ENCODE measurements at places on chromosomes 1 and 21.
A peak's percentile ranks its signal among the peaks of the same experiment; 100 is the strongest.

- DNase-seq = peak; percentile 4
Observed at GRCh38 chr1:246930830-246931548, 759 bp downstream of the AHCTF1 start.

- DNase-seq = no peak
Observed at GRCh38 chr1:160631983-160632625, 14.7 kb downstream of the SLAMF1 start.

DNA sequence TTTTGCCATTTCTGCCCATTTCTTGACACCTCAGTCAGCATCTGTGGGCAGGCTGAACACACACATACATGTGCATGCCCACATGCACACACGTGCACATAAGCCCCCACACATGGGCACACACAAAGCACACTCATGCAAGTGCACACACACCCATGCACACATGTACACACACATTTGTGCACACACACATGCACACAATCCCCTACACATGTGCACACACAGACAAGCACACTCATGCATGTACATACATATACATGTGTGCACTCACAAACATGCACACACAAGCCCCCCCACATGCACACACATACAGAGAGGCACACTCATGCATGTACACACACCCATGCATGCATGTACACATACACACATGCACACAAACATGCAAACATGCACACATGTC, 83.5 kb upstream of the ACTRT2 start:
- DNase-seq = no peak

DNA sequence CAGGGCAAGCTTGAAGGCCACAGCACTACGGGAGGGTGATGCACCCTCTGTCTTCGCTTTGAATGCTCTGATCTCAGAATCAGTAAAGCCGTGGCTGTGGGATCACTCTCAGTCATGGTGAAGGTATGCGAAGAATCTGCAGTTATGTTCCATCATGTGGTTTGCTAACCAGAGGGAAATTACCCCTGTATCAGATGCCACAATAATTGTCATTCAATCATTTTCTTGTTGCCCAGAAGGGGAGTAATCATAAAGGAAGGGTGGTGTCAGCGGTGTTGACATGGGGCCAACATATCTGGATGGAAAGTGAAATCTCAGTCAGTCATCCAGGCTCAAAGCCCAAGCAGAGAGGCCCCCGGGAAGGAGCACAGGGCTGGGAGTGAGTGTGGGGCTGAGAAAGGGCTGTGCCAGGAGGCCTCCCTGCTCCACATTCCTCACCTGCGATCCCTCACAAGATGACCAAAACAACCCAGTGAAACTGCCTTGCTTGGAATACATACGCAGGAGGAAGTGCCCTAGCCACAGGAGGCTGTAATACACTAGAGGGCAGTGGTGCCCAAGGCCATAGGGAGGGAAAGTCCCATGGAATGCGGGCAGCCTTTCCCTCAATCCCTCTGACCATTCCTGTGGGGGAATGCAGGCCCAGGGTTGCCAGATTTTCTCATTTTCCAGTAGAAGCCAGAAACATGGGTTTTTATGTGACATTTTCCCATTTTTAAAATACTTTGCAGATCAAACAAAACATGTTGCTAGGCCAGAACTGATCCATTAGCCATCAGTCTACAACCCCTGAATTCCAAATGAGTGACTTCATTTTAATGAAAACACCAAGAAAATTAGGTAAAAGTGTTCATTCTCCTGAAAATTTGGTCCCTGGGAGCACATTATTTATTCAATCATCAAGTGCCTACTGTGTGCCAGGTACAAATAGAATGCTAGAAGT, 95.7 kb upstream of the VANGL1 start:
- no peak for DNase-seq

DNA sequence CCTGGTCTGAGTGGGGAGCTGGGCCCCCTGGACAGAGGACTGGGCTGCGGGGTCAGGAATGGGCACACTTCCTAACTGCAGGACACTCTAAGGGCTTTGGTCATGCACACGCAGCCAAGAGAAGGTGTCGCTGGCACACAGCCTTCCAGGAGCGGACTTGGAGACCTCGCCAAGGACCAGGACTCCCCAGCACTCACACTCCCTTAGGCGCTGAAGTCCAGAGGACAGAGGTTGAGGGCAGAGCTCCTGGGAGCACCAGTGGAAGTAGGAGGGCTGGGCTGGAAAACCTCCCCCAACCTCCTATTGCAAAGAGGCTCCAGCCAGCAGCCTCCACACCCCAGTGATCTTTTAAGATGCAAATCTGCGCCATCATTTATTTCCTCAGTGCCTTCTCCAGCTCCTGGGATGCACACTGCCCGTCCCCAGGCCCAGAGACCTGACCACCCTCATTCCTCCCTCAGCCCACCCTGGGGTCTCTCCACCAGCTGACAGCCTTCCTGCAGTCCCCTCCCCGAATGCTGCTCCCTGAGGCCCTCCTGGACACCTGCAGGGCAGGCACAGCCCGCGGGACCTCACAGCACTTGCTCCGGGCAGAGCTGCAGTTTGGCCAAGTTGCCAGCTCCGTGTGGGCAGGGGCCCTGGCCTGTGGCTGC, 3.0 kb downstream of the TSPEAR start:
- no peak for DNase-seq

Measured in activated T-cell treated with anti-CD3 and anti-CD28 coated beads for 4 hours (primary cell).